ENCODE measurements at places on chromosomes 5 and 9.

GRCh38 chr5:96717874-96718273 is 55.7 kb downstream of the CAST start:
- no peak for DNase-seq

DNA sequence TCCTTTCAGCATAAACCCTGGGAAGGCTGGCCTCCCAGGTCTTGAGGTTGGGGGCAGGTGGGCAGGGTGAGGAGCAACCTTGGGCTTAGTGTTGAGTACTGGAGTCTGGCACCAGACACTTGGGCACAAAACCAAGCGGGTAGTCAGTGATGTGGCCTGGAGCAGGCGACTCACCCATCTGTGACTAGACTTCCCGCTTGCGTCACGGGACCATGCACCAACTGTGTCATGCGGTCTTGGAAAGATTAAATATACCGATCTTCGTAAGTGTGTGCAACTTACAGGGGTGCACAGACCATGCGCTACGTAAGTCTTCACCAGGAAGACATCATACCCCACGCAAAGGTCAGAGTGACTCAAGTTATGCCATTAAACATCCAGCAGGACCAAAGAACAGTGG is 304.4 kb upstream of the IRX4 start:
- DNase-seq: no peak

DNA sequence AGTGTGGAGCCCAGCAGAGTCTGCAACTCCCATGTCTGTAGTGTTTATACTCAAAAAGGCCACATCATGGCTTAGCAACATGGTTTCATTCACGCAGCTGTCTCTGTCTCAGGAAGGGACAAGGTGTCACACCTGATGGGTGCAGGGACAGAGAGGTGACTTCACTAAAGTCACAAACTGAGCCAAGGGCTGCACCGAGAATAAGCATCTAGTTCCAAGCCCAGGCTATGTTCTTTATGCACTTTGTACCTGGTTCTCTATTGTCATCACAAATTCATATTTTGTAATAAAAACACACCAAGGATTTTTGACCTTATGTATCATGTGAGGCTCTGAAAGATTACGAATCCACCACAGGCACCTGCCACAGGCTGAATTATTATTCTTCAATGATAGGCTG is 64.9 kb upstream of the STK32A start:
- DNase-seq: no peak

GRCh38 chr9:18721995-18722310 is 248.0 kb downstream of the ADAMTSL1 start:
- DNase-seq: no peak

- DNase-seq: no peak
Measured at GRCh38 chr9:74036549-74037231, 460.4 kb upstream of the RORB start.

- DNase-seq: no peak
Measured at GRCh38 chr9:126204708-126205225, 121.9 kb upstream of the MVB12B start.

DNA sequence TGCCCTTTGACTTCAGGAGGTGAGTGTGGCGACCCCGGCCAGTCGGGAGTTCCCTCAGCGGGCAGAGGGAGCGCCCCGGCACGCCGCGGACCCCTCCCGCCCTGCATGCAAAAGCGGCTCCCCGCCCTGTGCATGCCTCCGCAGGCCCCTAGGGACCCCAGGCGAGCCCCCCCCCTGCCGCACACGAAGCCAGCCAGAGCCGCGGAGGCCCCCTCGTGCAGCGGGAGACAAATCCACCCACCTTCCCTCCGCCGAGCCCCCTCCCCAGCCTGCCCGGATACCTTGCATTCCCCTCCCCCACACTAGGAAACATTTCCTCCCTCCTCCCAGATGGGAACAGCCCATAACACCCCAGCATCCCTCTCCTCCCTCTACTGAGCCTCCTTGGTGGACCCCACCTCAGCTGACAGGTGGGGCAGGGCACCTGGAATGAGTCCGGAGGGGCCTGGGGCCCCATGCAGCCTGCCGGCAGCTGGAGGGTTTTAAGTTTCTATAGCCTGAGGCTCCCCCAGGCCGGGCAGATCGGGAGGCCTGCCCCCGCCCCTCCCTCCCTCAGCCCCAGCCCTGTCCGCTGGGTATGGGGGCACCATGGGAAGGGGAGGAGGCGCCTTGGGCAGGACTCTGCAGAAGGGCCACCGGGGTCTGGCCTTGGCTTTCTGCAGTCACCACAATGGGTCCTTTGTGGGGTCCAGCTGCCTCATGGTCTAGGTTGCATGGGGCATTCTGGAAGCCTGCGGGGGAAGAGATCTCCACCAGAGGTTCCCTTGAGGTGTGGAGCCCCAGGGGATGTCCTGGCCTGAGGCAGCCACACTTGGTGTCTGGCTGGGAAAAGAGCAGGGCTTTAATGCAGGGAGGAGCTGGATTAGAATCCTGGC is 601 bp downstream of the ERGIC1 start:
- no peak for DNase-seq

GRCh38 chr9:2727966-2728613 is 10.8 kb downstream of the KCNV2 start:
- DNase-seq: peak; percentile 20

GRCh38 chr5:74916831-74917710 is 50.9 kb upstream of the FAM169A start:
- DNase-seq: no peak

DNA sequence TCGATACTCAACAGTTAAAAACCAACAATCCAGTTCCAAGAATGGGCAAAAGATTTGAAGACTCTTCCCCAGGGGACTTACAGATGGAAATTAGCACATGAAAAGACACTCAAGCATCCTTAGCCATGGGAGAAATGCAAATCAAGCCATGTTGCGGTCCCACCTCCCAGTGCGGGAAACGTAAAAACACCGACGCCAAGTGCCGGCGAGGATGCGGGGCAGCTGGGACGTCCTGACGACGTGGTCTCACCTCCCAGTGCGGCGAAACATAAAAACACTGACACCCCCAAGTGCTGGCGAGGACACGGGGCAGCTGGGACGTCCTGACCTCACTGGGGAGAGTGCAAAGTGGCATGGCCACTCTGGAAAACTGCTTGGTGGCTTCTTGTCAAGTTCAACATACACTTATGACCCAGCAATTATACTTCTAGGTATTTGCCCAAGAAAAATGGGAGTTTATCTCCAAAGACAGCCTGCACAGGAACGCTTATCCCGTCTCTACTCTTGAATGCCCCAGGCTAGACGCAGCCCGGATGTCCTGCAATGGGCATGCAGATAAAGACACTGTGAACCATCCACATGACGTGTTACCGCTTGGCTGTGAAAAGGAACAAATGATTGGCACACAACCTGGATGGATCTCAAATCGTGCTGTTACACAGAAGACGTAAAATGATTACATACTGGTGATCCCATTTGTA is 60.1 kb upstream of the UBAC1 start:
- no peak for DNase-seq

GRCh38 chr9:134959971-134960310 is 42.2 kb upstream of the FCN1 start:
- no peak for DNase-seq

Measured in skeletal muscle cell (primary cell).